CD4-positive, alpha-beta T cell treated with Interleukin-10 for 1 hour (primary cell): ENCODE measurements at places on chromosomes 1 and 21.

DNA sequence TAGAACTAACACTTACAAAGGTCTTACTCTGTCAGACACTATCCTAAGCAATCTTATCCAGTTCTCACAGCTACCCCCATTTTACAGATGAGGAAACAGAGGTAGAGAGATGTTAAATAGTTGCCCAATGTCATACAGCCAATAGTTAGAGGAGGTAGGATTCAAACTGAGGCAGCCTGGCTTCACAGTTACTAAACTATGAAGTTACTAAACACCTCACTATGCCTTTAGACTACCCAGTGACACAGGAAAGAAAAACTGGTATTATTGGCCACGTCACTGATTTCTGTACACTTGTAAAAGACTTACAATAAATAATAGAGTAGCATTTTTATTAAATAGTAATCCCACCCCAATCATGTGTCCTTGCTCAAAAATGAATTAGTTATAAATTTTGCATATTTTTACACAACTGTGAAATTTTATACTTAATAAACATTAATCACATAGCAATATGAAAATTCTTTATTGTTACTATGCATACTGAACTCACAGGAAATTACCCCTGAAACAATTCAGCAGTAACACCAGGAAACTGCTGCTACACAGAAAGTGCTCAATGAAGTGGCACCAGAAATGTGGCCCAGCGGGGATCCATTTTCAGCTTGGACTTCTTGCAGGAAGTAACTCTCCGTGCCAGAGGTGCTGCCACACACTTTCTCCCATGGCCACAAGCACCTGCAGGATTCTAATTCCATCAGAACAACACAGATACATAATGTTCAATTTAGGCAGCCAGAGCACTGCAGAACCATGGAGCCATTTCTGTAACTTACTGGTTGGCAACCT, 69.4 kb downstream of the VAV3 start:
- no peak for DNase-seq

GRCh38 chr1:233491953-233492620, 121.8 kb upstream of the KCNK1 start:
- no peak for DNase-seq

GRCh38 chr1:23118957-23119792, 49.5 kb downstream of the LUZP1 start:
- DNase-seq: peak; percentile 81

- DNase-seq: no peak
Observed at GRCh38 chr1:94094469-94095111, 26.4 kb downstream of the ABCA4 start.

DNA sequence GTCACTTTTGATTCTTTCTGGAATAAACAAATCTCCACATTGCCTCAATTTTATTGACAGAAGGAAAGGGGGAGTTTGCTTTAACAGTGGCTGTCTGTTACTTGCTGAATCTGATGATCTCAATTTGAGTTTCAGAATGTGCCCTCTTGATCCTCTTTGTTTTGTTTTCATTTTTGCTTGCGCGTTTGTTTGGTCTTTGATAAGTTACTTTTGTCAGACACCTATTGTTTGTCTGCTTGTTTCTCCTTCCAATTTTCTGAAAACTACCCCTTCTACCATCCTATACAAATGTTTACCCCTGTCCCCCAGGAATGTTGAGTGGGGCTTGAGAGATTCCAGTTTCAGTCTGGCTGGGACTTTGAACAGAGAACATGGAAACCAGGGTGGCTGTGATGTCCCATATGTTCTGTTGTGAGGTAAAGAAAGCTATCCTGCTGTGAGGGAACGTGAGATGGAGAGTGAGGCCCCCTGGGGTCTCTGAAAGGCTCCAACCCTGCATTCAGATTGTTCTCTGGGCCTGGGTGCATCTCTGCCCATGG, 11.8 kb upstream of the XCL2 start:
- no peak for DNase-seq

DNA sequence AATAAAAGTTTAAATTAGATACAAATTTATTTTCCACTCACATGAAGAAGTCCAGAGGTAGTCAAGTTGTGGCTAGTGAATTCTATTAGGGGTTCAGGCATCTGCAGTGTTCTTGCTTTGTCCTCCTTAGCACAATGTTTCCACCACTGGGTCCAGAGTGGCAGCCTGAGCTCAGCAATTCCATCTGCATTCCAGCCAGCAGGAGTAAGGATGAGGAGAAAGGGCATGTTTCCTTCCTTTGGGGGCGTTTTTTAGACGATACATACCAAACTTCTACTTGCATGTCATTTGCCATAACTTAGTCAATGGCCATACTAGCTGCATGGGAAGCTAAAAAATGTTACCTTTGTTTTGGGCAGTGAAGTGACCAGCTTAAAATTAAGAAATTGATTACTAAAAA, 98.5 kb upstream of the VANGL1 start:
- DNase-seq: no peak

DNA sequence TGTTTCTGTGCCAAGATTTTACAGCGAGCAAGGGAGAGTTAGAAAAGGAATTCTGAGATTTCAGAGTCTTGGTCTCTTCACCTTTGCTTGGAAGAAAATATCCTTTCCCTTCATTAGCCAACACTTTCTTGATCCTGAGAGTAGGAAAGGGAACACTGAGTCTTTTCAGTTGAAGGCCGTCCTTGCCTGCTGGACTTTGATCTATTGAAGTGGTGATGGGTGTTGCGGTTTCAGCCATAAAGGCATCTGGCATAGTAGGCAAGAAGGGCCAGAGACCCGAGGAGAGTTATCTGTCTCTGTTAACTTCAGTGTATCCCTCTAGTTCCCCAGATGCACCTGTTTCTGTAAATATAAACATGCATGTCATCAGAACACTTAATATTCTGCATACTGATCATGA, 9.7 kb downstream of the SELE start:
- no peak for DNase-seq
